ENCODE measurements at places on chromosomes 6 and 20. TPM values are rescaled to one million over a fixed set of nuclear protein-coding genes. Genes with fewer than 3 reads are reported as not detected.

GRCh38 chr6:6678811-6679210, 90.3 kb downstream of the LY86 start:
- DNase-seq, result no peak

GRCh38 chr6:44655412-44656342, 268.2 kb downstream of the CDC5L start:
- peak; percentile 68 for DNase-seq

GRCh38 chr6:2842139-2842552, 483 bp upstream of the SERPINB1 start:
- DNase-seq, result no peak

GRCh38 chr6:138346302-138347195, 31.2 kb upstream of the SMIM28 start:
- DNase-seq, result no peak

DNA sequence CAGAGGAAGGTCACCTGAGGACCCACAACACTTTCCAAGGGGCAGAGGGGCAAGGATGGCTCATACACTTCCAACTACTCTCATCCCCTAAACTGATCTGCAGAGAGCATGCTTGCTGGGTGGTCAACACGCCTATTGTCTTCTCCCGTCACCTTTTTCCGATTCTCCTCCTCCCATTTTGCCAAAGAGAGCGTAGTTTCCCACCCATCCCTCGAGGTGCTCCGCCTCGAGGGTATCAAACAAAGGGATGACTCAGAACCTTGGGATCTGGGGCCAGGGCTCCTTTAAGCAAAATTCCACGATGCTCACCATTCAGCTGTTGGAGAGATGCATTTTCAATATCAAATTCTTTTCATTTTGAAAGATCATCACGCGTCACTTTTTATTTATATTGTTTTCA, 507.5 kb upstream of the SULF2 start:
- no peak for DNase-seq

DNA sequence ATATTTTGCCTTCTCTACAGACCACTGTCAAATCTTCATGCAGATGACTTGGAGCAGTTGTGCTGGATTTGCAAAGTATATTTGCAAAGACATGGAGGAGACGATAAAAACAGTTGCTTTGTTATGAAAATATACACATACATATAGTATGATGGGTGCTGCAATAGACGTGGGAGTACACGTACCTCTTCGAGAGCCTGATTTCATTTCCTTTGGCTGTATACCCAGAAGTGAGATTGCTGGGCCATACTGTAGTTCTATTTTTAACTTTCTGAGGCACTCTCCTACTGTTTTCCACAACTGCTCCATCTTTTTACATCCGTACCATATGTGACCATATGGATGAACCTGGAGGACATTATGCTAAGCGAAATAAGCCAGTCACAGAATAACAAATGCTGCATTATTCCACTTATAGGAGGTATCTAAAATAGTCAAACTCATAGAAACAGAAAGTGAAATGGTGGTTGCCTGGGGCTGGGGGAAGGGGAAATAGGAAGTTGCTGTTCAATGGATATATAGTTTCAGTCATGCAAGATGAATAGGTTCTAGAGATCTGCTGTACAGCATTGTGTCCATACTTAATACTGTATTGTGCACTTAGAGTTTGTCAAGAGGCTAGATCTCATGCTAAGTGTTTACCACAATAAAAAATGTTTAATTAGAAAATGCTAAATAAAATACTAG, 223.8 kb downstream of the HAO1 start:
- no peak for DNase-seq

- DNase-seq, result peak; percentile 8
These were observed 181.4 kb upstream of the ID4 start for GRCh38 chr6:19655744-19656143.

DNA sequence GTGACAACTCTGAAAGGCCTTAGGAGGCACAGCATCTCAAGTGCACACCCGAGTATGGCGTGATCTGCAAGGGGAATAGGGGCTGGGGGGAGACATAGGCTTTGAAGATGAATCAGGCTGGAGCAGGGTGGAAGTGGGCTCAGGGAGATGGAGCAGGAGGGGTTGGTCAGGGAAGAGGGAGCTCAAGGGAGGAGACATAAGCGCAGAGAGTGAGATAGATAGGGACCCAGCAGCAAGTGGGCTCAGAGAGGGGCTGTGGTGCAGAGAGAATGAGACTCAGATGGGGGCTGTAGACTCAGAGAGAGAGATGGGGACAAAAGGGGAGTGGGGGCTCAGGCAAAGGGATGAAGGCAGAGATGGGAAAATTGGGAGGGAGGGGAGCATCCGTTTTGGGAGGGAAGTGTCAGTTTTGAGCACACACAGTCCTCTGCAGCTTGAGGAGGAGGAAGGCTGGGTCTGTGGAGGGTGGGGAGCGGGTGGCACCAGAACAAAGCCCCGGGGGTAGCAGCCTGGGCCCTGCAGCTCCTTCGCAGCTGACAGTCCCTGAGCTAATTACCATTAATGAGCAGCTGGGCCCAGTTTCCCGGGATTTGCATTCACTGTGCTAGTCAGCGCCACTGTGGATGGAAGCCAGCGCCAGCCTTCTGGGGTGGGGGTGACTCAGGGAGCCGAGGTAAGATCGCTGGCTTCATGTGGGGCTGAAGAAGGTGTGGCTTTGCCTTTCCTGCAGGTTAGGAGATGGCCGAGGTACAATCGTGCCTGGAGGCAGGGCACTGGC, 18.7 kb downstream of the SRXN1 start:
- DNase-seq, result no peak

DNA sequence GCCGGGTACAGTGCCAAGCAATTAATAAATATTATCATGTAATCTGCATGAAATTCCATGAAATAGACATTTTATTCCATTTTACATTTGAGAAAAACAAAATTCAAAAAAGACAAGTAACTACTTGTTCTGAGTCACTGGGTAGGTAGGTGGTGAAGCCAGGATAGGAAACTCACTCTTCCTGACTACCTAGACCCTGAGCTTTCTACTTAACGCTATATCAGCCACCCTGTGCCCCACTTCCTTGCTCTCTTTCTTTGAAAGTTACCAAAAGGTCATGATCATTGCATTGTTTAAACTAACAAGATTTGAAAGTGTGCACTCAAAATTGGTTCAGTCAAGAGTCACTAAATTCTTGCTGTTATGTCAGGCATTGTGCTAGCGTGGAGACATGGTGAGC, 235.7 kb downstream of the CD83 start:
- no peak for DNase-seq

GRCh38 chr20:2230726-2231488, 64.9 kb upstream of the TGM3 start:
- DNase-seq, result peak; percentile 29

DNA sequence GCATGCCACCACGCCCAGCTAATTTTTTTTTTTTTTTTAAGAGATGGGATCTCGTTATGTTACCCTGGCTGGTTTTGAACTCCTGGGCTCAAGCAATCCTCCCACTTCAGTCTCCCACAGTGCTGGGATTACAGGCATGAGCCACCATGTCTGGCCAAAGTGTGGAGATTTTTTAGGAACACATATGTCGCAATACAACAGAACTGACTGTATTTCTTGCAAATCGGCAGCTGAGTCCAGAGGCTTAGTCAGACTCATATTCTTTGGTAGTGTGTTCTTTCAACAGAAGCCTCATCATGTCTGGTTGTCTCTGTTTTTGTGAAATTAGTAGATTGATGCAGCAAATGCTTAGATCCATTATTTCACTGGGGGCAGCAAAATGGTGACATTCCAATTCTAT, 23.9 kb upstream of the CD164 start:
- no peak for DNase-seq

DNA sequence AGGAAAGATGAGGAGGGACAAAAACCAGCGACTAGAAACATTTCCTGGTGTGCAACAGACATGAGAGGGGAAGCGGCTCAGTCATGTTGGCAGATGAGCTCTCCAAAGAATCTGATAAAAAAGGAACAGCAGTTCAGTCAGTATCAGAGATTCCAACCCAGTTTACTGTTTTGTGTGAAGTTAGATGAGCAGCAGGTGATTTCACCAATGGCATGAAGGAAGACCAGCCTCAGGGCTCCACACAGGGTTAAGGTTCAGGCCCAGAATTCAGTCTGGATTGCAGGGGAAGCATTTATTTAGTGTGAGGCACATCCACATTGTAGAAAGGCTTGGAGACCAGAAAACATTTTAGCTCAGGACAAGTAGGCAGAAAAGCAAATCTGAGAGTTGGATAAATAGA, 317.8 kb downstream of the C6orf118 start:
- no peak for DNase-seq

DNA sequence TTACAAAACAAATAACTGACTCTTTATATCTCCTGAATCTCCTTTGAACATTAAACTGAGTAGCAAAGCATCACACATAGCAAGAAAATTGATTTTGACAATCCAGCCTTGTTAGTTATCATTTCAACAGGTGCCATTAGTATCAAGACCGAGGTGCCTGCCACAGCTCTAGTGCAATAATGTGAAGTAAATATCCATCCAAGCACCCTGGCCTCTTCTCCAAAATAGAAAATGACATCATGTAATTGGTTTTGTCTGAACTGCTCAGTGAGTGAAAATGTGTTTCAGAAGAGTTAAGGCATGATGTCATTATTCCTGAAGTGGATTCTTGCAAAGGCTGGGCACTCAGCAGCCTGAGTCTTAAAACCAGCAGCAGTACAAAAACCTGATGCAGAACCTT, 341.4 kb downstream of the PLCB1 start:
- DNase-seq, result no peak

DNA sequence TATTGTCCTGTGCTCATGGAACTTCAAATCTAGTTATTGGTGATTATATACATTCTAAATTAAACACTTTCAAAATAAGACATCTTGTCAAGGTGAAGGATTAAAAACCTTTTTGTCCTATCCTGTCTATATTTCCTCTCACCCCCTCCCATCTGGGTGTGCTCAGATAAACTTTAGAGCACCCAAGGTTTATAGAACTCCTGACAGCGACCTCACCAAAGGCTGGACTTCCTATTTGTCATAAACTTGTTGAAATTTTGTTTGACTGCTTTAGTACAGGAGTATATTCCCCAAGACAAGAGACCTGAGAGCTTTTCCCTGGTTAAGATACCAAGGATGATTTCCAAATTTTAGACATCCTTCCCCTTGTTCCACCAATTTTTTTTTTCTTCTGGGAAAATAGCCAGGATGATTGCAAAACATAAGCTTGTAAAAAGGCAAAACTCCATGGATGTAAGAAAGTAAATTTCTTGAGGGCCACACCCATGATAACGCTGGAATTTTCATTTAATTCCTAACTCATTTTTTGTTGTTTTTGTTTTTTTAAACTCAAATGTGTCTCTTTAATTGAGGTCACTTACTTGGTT, 33.0 kb downstream of the CARMIL1 start:
- DNase-seq, result peak; percentile 34

GRCh38 chr20:53579581-53580375, 13.9 kb downstream of the ZNF217 start:
- no peak for DNase-seq

GRCh38 chr20:58921564-58921963, 59.5 kb upstream of the NELFCD start:
- no peak for DNase-seq

- DNase-seq, result no peak
These were observed 2.9 kb upstream of the MDGA1 start for GRCh38 chr6:37700620-37700973.

DNA sequence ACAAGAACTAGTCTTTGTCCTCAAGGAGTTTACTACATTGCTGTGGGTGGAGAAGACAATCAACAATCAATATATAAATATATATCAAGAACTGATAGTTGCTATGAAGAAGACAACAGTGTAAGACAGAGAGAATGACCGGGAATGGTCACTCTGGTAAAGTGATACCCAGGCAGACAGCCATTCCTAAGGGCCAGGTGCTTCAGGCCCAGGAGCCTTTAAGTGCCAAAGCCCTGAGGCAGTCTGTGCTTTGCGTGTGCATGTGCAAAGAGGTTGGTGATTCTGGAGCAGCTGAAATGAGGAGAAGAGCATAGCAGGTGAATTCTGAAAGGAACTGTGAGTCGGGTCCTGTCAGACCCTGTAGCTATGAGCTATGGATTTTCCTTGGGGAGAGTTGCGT, 154.2 kb downstream of the DOK5 start:
- DNase-seq, result no peak

GRCh38 chr6:160000280-160000704, 31.4 kb downstream of the IGF2R start:
- DNase-seq, result no peak

The HLA-DRB5 gene
- total RNA-seq, result 0.29 TPM

The GABRR1 gene
- total RNA-seq, result not detected

The MRPS18B gene
- 126 TPM for total RNA-seq

The SLC35F1 gene
- 2.6 TPM for total RNA-seq

The SCRT2 gene
- total RNA-seq, result not detected

The FAM209B gene
- total RNA-seq, result not detected

The EPPIN gene
- not detected for total RNA-seq

The WFDC12 gene
- total RNA-seq, result not detected

The MPIG6B gene
- not detected for total RNA-seq

The MEI4 gene
- 0.08 TPM for total RNA-seq

The OSTM1 gene
- 194 TPM for total RNA-seq

The WFDC2 gene
- total RNA-seq, result not detected

The ZNF391 gene
- total RNA-seq, result 2.7 TPM

Measured in SK-MEL-5 (cell line).